ENCODE measurements at places on chromosomes 3 and 15.

DNA sequence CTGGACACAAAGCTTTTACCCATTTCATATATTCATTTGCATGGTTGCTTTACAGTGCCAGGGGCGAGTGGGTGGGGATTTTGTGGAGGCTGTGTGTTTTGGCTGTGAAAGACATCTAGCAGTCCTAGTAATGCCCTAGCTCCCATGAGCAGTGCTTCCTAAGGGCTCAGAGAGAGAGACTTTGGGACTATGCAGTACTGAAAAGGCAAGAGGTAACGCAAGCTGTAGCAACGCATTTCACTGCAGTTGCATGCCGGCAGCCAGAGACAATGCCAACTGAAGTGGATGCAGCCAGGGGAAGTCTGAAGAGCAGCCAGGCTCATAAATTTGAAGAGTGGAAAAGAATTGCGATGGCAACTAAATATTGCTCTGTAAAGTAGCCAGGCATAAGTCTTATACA, 27.4 kb upstream of the ATP10A start:
- no peak for DNase-seq

DNA sequence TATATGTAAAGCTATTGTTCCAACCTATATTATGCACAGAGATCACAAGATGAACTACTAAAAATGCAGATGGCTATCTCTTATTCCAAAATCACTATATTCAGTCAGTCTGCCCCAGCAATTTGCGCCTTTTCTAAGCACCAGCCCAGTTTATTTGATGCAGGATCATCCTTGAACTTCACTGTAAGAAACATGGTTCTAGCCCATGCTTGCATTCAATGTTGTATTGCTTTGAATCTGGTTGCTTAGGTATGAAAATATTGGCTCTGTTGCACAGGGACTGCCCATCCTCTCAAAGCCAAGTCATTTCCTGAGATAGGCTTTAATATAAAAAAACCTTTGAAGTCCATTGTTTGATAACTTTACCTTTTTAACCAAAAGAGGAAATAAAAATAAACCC, 170.5 kb upstream of the LRIG1 start:
- DNase-seq: no peak

GRCh38 chr3:126329927-126330725, 27.1 kb downstream of the KLF15 start:
- no peak for DNase-seq

DNA sequence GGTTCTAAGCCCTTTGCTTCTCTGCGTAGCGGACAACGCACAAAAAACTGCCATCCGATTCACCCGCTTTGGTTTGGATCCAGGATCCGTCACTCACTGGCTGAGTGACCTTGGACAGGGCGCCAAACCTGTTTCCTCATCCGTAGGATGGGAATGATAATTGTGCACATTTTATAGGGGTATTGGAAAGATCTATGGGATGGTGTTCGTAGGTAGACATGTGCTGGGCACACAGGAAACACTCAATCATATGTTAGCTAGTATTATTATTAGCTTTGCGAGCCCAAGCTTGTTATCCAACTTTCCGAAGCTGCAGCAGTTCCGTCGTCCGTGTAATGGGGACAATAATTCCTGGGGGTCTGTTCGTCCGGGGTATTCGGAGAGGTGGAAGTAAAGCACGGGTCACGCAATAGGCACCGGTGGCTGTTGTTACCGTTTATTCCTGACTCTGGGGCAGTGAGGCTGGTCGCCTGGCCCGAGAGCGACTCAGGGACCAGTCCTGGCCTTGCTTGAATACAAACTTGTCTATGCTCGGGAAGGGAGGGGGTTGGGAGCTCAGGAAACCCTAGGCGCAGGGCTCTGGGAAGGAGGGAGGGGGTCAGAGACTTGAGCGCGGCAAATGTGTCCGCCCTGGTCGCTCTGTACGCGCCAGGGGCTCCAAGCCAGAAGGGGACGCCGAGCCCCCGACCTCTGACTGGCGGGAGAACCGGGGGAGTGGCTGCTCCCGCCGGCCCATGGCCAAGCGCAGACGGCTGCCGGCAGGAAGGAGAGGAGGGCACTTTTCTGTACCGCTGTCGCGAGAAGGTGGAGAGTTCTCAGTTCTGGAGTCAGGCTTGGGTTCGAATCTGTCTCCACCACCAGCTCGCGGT, 1.3 kb downstream of the SPSB4 start:
- no peak for DNase-seq

GRCh38 chr3:180036092-180036670, 556 bp downstream of the PEX5L start:
- no peak for DNase-seq

DNA sequence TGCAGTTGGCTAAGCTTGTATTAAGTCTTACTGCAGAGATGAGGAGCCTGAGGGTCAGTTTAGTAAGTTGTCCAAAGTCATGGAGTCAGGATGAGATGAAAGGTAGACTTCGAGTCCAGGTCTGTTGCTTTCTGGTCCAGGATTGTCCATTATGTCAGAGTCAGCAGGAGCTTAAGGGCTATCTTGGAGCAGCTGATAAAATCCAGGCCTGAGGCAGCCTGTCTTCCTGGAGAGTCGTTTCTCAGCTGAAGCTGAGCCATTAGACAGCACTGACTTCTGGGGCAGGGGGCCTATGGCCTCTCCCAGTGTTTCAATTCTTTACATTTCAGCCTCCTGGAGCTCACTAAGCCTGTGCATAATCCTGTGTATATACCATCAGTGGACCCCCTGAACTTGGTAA, 219.5 kb upstream of the GAP43 start:
- DNase-seq: no peak

- no peak for DNase-seq
Observed at GRCh38 chr15:26421065-26421464, 351.8 kb downstream of the GABRB3 start.

DNA sequence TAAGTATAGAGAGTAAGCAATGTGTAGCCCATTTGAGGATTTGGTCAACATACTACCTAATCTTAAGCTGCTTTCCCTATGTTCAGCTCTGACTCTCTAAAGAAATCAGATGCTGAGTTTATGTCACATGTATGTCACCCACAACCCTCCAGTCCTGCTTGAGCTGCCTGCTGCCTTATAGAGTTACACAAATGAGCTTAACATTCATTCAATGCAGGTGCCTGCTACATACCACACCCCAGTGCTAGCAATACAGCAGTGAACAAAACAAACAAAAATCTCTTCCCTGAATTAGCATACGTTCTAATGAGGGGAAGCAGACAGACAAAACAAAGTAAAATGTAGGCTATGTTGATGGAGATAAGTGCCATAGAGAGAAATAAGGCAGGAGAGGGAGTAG, 93.0 kb downstream of the HHLA2 start:
- DNase-seq: peak; percentile 20

DNA sequence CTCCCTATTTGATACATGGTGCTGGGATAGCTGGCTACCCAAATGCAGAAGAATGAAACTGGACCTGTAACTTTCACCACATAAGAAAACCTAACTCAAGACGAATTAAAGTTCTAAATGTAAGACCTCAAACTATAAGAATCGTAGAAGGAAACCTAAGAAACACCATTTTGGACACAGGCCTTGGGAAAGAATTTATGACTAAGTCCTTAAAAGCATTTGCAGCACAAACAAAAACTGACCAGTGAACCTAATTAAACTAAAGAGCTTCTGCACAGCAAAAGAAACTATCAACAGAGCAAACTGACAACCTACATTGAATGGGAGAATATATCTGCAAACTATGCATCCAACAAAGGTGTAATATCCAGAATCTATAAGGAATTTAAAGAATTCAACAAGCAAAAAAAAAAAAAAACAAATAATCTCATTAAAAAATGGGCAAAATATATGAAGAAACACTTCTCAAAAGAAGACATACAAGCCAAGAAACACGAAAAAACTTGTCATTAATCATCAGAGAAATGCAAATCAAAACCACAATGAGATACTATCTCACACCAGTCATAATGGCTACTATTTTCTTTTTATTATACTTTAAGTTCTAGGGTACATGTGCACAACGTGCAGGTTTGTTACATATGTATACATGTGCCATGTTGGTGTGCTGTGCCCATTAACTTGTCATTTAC, 37.0 kb downstream of the HDGFL3 start:
- no peak for DNase-seq

- no peak for DNase-seq
Observed at GRCh38 chr15:50108461-50108860, 10.6 kb downstream of the ATP8B4 start.

- DNase-seq: no peak
Observed at GRCh38 chr15:58980351-58980939, 7.0 kb upstream of the RNF111 start.

DNA sequence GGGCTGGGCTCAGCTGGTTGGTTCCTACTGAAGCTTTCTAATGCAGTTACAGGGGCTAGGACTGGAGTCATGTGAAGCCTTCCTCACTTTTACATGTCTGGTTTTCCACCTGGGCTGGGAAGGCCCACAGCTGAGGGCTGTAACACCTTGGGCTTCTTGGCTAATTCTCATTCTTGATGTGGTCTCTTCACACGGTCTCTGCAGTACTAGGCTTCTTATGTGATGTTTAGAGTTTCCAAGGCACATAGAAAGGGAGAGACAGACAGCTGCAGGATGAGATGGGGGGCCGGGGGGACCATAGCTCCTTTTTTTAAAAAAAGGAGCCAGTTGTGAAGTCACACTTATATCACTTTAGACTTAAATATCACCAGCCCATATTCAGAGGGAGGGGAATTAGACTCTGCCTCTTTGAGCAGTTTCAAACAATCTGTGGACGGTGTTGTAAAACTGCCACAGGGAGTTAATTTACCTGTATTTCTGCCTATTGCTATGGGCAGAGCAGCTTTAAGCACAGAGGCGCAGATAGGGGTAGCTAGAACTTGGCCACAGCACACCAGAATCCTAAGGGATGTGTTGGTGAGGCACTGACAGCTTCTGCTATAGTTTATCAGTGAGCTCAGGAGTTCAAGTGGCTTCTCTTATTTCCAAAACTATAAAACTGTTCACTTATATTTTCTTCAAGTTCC, 46.7 kb downstream of the NKIRAS1 start:
- no peak for DNase-seq

DNA sequence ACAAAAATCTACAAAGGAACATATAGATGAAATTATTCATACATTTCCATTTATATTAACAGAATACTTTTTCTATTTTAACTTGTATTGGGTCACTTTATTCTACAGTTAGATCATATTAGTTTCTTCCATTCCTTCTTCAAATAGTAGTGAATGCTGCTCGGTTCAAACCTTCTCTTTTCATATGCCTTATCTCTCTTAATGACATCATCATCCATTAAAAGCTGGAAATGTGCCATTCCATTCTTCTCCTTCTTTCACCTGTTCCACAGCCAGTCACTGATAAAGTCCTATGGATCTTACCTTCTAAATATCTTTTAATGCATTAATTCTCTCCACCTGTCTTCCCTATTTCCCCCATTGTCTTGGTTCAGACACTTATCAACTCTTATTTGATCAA, 358.0 kb upstream of the POU1F1 start:
- DNase-seq: no peak

All from NCI-H2107 (cell line).